ENCODE measurements at places on chromosomes 4 and X. TPM values are rescaled to one million over a fixed set of nuclear protein-coding genes. Genes with fewer than 3 reads are reported as not detected.

- ATAC-seq = no peak
These were observed 39.9 kb upstream of the VAMP7 start for GRCh38 chrX:155841232-155841631.

DNA sequence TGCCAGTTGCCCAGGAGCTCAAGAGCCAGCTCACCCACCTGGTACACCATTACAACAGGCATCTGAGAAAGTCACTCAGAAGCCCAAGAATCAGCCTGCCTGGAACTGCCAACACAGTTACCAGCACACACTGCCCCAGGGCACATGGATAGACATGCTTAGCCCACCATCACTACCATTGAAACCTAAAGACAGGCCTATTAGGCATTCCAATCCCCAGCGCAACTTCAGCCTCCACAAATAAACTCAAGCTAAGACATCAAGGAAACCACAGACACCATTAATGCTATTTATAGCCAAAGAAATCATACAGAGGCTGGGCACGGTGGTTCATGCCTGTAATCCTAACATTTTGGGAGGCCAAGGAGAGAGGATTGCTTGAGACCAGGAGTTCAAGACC lies 42.3 kb downstream of the ATRX start:
- no peak for ATAC-seq

DNA sequence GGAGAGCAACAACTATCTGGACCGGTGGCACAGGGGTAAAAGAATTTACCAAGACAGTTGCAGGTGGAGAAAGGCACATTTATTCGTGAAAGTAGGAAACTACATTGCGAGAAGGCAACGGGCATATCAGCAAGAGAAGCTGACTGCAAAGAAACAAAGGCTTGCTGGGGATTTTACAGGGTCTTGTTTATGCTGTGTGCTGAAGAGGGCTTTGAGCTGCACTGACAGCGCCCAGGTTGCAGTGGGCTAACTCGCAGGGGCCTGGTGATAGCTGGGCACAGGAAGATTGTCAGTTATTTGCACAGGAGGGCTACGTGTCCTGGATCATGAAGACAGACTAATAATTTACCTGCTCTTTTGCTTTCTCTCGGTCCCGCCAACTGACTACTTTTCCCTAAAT lies 10.7 kb downstream of the TLR3 start:
- no peak for ATAC-seq

- no peak for ATAC-seq
These were observed 14.2 kb downstream of the IQCM start for GRCh38 chr4:149801416-149801815.

DNA sequence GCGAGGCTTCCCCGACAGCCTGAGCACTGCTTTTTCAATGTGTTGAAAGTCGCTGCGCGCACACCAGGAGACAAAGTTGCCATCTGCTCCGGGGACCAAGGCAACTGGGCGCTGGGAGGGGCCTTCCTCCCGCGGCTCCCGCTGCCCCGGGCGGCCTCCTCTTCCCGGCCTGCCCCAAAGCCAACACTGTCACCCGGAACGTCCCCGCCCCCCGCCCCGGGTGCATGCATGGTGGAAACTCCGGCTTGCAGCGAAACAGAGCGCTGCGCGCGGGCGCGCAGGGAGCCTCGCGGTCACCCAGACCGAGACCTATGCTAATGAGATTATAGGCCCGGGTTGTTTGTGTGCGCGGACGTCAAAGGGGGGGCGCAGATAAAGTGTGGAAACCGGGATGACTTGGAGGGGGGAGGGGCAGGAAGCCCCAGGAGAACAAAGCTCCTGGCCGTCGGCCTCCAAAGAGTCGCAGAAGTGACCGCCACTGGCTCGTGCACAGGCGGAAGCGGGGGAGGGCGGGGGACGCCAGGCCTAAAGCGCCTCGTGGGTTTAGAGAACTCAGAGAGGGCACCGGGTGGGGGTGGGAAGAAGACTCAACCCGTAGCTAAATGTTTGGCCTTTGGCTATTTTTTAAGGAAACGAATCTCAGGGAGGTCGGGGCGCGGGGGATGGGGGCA lies 88.8 kb downstream of the BCOR start:
- ATAC-seq = no peak

- no peak for ATAC-seq
These were observed 103.3 kb upstream of the FAM9C start for GRCh38 chrX:13147733-13148132.

DNA sequence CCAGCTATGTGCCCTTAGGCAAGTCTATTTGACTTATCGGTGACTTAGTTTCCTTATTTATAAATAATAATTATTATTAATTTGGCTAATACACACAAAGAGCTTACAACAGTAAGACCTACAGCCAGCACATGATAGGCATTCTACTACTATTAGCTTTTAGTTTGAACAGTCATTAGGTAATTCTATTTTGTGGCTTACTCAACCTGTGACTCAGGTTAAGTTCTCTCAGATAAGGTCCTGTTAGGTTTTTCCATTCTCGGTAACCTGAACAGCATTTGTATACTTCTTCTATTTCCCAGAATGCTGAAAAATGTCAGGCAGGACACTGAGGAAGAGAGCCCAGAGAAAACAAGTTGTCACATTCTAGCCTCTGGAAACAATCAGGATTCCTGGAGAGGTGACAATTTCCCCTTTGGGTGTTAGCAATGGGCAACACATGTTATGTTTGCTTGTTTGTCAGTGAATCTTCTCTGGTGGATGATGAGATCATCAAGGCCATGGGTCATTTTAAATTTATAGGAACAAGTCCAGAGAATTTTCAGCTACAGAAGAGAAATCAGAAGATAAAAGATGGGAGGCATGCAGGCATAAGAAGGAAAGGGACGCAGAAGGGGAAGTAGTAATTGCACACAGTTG lies 2144.7 kb downstream of the PCDH7 start:
- ATAC-seq = no peak

DNA sequence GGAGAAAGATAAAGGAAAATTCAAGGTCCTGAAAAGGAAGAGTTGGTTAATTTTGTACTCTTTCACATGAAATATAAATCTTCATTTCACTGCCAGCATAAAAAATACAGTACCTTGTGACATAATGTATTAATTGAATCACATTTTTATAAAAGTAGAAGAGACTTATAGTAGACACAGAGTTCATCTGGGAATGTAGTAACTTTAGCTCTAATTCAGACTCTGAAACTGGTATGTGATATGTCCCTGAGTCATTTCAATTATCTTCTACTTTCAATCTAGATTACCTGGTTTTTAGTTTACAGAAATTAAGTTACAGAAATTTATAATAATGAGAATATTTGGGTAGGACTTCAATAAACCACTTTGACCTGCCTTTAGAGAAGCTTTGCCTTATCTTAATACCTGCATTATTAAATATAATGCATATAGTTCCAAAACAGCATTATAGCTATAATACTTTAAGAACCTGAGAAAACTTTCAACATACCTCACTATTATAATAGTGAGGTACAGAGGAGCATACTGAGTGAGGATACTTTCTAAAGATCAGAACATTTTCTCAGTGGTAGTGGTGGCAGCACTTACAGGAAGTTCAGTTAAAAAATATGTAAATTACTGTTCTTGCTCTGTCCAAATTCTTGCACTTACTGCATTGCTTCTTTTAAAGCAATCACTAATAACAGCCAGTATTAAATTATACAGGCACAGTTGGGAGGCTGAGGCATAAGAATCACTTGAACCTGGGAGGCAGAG lies 11.2 kb downstream of the NEK1 start:
- ATAC-seq = no peak

- peak; percentile 55 for ATAC-seq
These were observed 37.4 kb downstream of the PAK3 start for GRCh38 chrX:111133389-111133788.

DNA sequence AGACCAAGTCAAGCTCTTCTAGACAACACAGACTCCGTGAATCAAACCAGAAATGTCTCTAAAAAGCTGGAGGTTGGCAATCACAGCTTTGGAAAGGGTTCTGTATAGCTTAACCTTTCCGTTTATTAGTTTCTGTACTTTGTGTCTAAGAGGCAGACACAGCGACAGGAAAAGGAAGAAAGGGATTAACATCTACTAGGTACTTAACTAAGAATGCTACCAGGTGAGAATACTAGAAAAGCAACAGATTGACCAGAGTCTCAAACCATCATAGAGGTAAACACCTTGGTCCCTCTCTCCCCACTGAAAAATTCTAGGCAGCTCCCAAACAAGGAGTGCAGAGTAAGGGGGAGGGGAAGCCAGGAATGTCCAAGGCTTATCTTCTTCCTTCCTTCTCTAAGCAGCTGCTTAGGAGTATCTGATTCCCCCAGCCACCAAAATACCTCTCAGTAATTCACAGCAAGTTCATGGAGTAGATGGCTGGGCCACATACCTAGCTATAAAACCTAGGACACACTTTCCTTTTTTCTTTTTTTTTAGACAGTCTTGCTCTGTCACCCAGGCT lies 80.8 kb downstream of the APBB2 start:
- ATAC-seq = no peak

The EIF4E gene
- total RNA-seq = 75.0 TPM

The GJB1 gene
- total RNA-seq = 0.21 TPM

The GPR143 gene
- total RNA-seq = not detected

The SFRP2 gene
- total RNA-seq = not detected

The PLCXD1 gene
- total RNA-seq = 53.0 TPM

Measured in activated T-helper 17 cell treated with anti-CD3 and anti-CD28 coated beads, Interleukin-2, amount 50 U/mL, for 72 hours (primary cell).